ENCODE measurements at places on chromosomes 2 and 18.

GRCh38 chr2:37156071-37156856 is 516 bp downstream of the EIF2AK2 start:
- DNase-seq = peak; percentile 29

- no peak for DNase-seq
These were observed 258.9 kb upstream of the TRIB2 start for GRCh38 chr2:12457831-12458230.

DNA sequence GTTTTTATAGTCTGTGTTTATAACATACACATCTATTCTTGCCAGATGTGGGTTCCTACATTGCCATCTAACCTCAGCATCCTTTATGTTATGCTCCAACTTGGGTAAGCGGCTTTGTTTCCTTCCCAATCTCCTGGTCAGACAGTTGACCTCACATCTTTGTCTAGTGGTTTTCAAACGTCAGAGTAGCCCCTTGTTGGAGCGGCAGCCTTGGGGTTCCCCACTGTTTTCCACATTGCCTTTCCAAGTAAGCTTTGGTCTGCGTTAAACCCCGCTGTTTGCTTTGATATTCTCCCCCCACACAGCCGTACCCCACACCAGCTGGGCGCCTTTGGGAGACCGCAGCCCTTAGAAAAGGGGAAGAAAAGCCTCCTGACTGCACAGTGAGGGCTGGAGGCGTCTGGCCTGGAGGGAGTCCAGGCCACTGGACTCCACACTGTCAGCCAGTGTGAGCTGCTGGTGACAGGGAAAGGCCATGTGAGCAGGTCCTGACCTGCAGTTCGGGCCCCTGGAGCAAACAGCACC is 83.3 kb downstream of the MALT1 start:
- no peak for DNase-seq

DNA sequence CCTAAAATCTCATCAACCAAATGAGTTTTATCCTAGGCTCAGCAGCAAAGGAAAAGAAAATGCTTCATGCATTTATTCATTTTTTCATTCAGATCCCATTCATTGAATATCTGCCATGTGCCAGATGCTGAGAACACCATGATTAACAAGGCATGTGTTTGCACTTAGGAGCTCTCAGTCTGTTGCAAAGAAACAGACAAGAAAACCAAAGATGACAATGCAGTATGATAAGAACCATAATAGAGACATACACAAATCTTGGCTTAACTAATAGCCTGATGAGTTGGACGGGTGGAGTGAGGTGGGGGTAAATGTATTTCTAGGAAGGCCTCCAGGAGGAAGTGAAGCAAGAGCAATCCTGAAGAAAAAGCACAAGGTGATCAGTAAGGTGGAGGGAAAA is 177.8 kb upstream of the SCN7A start:
- DNase-seq = no peak

GRCh38 chr2:47487498-47487875 is 84.5 kb downstream of the MSH2 start:
- no peak for DNase-seq

DNA sequence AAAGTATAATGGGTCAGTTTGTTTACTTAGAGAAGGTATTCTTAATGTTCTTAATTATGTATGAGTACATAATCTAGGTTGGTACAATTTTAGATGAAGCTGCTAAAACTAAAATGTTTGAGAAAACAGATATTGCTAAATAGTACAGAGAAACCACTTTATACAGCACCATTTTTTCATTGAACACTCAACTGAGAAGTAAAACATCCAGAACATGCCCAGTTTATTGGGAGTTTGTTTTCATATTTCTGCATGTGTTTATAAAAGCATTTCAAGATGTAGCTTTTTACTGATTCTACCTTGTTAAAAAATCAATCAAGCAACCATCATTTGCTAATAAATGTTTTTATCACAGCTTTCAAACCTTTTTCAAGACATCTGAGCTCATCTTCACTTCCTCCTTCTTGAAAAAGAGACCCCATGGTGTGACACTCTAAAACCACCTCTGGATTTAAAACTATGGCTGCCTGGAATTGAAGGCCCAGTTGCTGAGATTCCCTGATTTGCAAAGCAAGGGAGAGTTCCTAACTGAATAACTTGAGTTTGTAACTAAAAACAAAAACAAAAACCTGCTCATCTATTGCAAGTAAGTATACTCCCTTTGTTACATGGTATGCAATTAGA is 585.9 kb downstream of the ZEB2 start:
- DNase-seq = no peak

DNA sequence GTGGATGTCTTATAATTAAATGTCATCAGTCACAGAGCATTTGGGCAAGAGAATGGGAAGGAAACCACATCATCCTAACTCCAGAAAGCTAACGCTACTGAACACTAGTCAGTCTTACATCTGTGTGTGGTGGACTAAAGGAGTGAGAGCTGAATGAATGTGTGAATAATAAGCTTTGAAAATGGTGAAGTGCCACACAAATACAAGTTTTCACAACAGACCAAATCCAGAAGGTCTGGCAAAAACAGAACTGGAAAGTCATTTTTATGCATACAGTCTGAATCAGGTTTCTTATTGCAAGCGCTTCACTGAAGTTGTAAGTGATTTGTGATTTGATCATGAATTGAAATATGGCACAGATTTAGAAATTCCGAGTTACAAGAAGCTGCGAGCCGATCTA is 175.7 kb downstream of the ZNF516 start:
- no peak for DNase-seq

DNA sequence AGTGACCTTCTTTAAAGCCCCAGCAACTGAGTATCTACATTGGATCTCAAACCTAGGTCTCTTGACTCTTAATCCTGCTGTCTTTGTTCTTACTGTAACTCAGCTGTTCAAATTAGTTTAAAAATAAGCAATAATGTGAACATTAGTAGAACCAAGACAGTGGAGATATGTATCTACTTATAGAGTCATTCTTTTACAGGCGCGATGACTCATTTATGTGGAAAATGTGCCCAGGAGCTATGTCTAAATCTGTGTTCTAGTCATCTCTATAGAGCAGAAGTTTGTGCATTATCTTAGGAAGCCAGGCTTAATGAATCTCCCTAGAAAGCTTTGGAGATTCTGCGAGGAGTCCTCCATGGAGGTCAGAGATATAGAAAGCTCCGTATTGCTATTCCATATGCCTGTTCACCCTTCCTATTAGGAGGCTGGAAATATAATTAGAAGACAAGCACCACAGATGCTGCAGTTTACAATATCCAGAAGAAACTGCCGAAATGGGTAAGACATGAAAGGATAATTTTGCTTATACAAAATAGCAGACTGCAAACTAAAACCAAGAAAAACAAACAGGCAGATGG is 211.6 kb downstream of the TRIB2 start:
- no peak for DNase-seq

- no peak for DNase-seq
These were observed 3.5 kb upstream of the RNU4ATAC start for GRCh38 chr2:121527009-121527682.

DNA sequence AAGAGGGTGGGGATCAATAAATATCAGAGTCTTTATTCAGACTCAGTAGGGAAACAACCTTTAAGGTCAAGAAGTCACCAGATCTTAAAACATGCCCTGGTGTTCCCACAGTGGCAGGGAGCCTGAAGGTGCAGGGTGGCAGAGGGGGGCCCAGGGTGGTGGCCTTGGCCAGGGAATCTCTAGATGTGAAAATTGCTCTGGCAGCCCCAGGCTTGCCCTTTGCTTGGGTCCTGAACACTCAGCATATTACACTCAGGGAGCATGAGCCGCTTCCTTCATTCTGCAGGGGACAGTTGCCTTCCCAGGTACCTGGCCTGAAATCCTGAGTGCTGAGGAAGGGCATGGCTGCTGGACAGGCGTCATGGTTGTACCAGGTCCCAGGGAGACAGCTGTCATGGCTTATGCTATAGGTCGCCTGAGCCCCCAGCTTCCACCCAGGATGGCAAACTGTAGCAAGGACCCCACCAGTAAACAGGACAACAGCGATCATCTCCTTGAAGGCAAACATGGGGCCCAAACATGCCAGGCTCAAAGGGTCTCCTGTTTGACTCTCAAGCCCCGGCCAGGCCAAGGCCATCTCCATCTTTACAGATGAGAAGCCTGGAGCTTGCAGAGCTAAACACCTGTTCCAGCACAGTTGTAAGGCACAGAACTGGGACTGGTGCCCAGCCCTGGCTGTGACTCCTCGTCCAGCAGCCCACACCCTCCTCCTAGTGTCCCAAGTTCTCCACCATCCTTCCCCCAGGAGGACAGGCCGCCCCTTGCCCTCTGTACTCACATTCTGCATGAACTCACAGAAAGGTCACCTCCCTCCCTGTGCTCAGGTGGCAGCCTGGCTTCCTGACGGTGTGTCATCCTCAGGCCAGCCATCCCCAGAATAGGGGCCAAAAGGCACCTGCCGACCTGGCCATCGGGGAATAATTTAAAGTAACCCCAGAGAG is 14.6 kb downstream of the ABCG8 start:
- DNase-seq = peak; percentile 7

- DNase-seq = no peak
These were observed 28.8 kb downstream of the GLI2 start for GRCh38 chr2:120764492-120764891.

DNA sequence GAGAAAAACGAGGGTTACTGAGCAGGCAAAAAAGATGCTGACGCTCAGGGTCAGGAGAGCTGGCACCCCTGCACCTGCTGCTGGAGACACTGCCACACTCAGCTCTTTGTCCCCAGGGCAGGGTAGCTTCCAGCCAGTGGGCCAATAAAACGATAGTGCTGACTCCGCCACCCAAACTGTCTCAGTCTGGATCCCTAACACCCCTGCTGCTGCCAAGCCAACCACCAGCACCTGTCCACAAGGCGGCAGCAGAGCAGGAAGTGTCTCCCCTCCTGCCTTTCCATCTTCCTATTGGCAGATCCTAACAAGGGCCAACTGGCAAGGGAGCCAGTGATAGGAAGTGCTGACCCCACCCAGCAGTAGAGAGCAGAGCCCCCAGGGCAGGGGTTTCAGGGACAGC is 531.5 kb upstream of the SALL3 start:
- no peak for DNase-seq

DNA sequence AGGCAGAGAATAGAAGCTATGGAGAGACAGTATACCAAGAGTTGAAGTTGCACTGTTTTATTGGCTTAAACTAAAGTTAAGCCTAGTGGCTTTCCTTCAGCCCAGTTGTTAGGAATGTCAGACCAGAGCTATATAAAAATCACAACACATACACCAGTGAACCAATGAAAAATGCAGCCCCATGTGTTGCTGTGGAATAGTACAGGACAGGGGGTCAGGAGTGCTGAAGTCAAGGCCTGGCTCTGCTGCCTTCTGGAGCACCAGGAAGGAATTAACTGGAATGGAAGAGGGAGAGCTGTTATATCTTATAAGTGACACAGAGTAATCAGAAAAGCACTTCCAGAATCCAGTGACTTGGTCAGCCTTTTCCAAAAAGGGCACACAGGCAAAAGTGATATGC is 58.9 kb downstream of the OSR1 start:
- no peak for DNase-seq

- no peak for DNase-seq
These were observed 29.9 kb upstream of the ZNG1B start for GRCh38 chr2:113407446-113408099.

GRCh38 chr2:118613737-118614136 is 233.7 kb downstream of the EN1 start:
- DNase-seq = no peak

DNA sequence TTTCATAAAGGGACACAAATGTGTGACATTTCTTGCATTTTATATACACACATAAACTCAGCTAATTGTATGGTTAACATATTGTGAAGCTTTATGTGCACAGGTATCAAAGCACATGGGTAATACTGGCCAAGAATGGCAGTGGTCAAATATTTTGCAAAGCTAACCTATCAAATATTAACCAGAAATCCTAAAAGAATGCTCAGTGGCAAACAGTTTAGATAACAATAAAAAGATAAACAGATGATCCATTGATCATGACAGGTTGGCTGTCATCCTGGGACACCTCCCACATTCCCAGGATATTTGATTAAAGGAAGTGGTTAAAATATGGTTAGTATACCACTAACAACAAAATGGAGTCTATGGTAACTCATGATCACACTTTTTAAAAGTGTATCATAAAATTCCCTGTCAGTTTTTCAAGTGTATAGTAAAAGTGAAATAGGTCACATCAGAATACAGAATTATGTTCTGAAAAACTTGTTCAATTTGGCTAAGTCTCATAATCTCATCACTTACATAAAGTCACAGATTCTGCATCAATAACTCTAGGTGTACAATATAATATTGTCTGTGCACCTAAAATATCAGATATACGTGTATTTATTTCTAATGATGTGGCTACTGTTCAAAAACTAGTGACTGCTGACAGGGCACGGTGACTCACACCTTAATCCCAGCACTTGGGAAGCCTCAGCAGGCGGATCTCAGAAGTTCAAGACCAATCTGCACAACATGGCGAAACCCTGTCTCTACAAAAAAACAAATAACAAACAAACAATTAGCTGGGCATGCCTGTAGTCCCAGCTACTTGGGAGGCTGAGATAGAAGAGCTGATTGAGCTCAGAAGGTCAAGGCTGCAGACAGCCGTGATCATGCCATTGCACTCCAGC is 48.9 kb downstream of the CDH2 start:
- DNase-seq = no peak

DNA sequence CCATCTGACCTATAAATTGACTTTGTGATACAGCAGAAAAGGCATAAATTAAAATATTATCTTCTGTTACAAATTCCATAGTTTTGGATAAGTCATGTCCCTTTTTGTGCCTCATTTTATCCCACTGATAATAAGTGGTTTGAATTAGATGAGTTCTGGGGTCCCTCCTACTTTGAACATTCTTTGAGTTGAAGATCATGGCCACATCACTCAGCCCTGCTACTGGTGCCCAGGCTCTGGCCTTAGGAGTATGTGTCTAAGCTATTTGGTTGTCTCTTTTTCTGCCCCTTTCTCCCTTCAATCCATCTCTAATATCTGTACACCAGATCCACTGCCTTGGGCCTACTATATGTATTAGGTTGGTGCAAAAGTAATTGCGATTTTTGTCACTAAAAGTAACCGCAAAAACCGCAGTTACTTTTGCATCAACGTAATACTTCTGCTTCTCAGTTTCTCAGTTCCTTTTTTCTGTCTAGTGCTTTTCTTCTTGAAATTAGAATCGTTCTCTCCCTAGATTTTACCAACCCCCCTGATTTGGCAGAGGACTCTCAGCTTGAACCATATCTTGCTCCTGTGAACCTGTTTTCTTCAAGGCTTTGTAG is 362.5 kb upstream of the TNP1 start:
- DNase-seq = peak; percentile 17

DNA sequence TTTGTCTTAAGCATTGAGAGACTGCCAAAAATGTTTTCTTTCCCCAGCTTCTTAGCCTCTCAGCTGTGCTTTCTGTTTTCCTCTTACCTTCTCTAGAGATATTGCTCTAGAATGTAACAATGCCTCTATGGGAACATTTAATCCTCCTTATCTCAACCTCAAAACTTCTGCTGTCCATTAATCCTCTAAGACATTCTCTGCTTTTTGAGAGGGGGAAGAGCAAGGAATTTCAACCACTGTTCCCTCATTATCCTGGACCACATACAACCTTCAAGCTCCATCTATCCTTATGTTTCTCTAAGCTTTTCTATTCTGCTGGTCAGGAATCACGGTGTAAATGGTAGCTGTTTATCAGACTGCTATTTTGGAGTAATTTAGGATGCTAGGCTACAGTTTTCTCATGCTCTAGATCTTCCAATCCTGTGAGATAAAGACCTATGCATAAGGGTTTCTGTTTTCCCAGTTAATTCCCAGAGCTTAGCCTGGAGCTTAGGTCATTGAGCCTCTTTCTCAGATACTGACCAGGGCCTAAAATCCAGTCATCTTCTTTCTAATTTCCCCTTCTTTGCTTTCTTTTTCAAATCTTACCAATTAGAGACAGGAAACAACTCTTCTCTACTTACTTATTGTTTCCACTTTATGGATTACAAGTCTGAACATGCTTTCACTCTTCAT is 282.0 kb downstream of the CALCRL start:
- DNase-seq = no peak

- peak; percentile 61 for DNase-seq
These were observed 120.5 kb upstream of the CXCR4 start for GRCh38 chr2:136238286-136239078.

Data from GM13977 (cell line).